Psoas muscle (tissue), 8 donors: ENCODE measurements at places on chromosomes 13 and 19. TPM values are rescaled to one million over a fixed set of nuclear protein-coding genes. Genes with fewer than 3 reads are reported as not detected.

ZNF420 gene
- total RNA-seq = 6.5 TPM

ZNF429 gene
- total RNA-seq = 7.1 TPM

DNA sequence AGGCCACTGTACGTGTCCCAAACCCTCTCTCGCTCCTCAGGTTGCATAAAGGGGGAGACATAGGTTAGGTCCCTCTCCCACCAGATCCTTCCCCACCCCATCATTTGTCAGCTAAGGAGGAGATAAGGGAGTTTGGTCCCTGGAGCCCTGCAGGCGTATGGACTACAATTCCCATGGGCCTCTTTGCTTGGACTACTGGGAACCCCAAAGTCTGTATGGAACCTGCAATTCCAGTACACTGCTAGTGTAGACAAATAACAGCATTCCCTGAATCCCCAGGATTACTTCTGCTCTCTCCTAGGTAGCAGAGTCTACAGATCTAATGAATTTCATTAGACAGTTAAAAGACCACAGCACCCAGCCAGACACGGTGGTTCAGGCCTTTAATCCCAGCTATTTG is 16.0 kb upstream of the HSD17B14 start:
- DNase-seq = no peak
- H3K4me3 ChIP-seq = no peak overlapping the region
- no peak overlapping the region for H3K27ac ChIP-seq
- no peaks in the 10 kb centered on the region for H3K36me3 ChIP-seq

GRCh38 chr19:46372901-46373490 is 26.1 kb downstream of the PPP5C start:
- H3K4me3 ChIP-seq = no peak overlapping the region
- DNase-seq = no peak
- H3K4me1 ChIP-seq = peaks cover 29% of the 10 kb centered on the region
- H3K27ac ChIP-seq = peak overlapping the region; percentile 75

GRCh38 chr19:35495107-35496064 is 5.1 kb upstream of the KRTDAP start:
- peaks cover 3% of the 10 kb centered on the region for H3K4me1 ChIP-seq
- H3K27me3 ChIP-seq = no peaks in the 10 kb centered on the region
- no peaks in the 10 kb centered on the region for H3K36me3 ChIP-seq
- DNase-seq = peak; percentile 57

DNA sequence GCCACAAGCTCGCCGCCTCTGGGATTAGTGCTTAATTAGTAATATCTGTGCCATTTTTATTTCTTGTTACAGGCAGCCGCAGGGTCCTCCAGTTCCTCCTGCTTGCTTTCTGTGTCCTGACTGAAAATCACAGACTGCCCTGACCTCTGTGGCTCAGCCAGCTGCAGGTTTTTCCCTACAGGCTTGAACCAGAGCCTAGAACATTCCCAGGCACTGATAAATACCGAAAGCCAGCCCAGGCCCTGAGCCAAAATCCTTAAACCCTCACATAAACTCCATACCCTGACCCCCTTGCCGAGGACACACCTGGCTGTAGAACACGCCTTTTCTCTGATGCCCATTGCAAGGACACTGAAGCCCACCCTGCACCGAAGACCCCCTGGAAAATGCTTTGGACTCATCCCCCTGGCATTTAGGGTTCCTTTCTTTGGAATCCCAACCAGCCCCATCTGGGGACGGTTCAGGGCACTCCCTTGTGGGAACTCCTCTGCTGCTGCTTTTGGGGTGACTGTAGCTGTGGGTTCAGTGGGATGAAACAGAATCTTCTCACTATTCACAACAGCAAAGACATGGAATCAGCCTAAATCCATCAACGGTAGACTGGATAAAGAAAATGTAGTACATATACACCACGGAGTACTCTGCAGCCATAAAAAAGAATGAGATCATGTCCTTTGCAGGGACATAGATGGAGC is 15.5 kb downstream of the DPP9 start:
- H3K27ac ChIP-seq = peak overlapping the region; percentile 99
- DNase-seq = peak; percentile 80
- no peak overlapping the region for H3K4me3 ChIP-seq
- H3K27me3 ChIP-seq = no peaks in the 10 kb centered on the region
- peaks cover 41% of the 10 kb centered on the region for H3K36me3 ChIP-seq
- peaks cover 89% of the 10 kb centered on the region for H3K4me1 ChIP-seq

DNA sequence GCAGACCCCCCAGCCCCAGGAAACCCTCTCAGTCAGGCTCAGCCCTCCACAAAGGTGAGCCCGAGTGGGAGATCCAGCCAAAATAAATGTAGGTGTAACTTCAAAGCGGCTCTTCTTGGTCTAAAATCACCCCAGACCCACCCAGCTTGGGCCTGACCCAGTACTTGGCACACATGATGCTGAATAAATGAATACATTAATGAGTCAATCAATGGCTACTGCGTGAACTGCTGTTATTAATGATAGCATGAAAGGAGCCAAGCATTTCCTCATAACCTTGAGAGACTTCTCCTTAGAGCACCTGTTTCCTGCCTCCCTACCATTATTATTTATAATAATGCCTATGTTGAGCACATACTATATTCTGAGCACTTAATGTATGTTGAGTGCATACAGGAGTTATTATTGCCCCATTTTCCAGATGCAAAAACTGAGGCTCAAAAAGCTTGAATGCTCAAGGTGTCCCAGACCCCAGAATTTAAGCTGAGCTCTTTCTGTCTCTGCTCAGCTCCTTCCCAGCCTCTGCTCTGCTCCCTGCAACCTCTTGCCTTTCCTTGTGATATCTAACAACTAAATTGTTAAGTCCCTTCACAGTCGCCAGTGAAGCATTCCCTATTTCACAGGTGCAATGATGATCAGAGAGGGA is 4.3 kb downstream of the NOTCH3 start:
- no peak for DNase-seq
- H3K27ac ChIP-seq = no peak overlapping the region
- peak overlapping the region; percentile 41 for H3K4me3 ChIP-seq
- H3K4me1 ChIP-seq = peaks cover 7% of the 10 kb centered on the region
- no peaks in the 10 kb centered on the region for H3K36me3 ChIP-seq
- H3K27me3 ChIP-seq = no peaks in the 10 kb centered on the region

GRCh38 chr13:35818633-35819067 is 312.5 kb downstream of the DCLK1 start:
- no peaks in the 10 kb centered on the region for H3K4me1 ChIP-seq
- no peaks in the 10 kb centered on the region for H3K27me3 ChIP-seq
- H3K36me3 ChIP-seq = no peaks in the 10 kb centered on the region

DNA sequence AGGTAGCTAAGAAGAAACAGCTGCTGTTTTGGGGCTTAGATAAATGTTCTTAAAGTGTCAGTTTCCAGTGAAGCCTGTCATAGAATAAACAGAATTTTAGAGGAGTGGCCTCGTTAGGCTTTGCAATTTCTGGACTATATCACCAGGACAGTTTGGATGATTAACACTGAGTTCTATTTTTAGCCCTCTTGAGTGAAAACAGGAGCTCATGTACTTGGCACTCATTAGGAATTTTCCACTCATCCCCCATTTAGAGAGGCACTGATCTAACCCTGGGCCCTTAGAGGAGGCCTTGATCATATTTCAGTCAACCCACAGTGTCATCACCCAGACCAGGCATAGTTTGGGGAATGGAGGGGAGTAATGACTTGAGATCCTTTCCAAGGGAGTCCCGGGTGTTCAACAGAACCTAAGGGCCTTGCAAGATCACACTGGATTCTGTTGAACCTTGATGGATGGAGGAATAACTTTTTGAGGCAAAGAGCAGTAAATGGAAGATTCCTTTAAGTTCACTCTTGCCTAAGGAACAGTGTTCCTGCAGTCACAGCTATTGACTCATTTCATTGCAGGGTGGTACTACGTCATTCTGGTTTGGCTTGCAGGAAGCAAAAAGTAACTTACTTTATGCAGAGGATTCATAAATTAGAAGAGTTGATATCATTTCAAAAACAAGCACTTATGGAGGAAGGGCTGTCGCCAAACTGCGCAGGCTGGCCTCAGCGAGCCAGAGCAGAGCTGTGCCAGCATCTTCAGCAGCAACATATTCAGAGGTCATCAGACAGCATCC is 160.2 kb downstream of the SLC7A1 start:
- H3K4me1 ChIP-seq = peaks cover 29% of the 10 kb centered on the region
- H3K36me3 ChIP-seq = no peaks in the 10 kb centered on the region
- no peak for DNase-seq
- peak overlapping the region; percentile 17 for H3K4me3 ChIP-seq
- H3K27ac ChIP-seq = peak overlapping the region; percentile 82

GRCh38 chr13:108044954-108045353 is 170.4 kb downstream of the LIG4 start:
- H3K4me1 ChIP-seq = no peaks in the 10 kb centered on the region
- no peak overlapping the region for H3K4me3 ChIP-seq
- no peak for DNase-seq

DNA sequence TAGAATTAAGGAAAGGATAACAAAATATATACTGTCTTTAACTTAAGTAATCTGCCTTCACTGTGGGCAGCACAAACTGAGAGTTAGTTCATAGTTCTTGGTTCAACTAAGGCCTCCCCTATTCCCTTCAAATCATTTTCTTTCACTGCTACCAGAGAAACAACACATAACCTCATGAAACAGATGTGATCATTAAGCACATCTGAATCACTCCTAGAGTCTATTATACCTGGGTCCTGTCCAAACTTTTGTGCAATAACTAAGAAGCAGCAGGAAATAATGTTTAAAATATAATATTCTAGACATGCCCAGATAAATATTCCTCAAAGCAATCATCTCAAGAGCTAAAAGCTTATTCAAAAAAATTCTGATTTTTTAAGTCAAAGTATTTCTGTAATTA is 62.9 kb downstream of the ZC3H13 start:
- H3K36me3 ChIP-seq = peaks cover 44% of the 10 kb centered on the region
- no peak overlapping the region for H3K4me3 ChIP-seq
- H3K27me3 ChIP-seq = no peaks in the 10 kb centered on the region
- DNase-seq = no peak

- no peaks in the 10 kb centered on the region for H3K27me3 ChIP-seq
- no peaks in the 10 kb centered on the region for H3K4me1 ChIP-seq
- H3K4me3 ChIP-seq = no peak overlapping the region
Measured at GRCh38 chr19:1949304-1950101, 8.5 kb downstream of the CSNK1G2 start.

- H3K4me3 ChIP-seq = peak overlapping the region; percentile 96
- H3K27ac ChIP-seq = peak overlapping the region; percentile 92
- peaks cover 15% of the 10 kb centered on the region for H3K4me1 ChIP-seq
- H3K36me3 ChIP-seq = no peaks in the 10 kb centered on the region
- no peak for DNase-seq
- H3K27me3 ChIP-seq = no peaks in the 10 kb centered on the region
Measured at GRCh38 chr13:112688560-112689302, 1.1 kb upstream of the ATP11A start.

DNA sequence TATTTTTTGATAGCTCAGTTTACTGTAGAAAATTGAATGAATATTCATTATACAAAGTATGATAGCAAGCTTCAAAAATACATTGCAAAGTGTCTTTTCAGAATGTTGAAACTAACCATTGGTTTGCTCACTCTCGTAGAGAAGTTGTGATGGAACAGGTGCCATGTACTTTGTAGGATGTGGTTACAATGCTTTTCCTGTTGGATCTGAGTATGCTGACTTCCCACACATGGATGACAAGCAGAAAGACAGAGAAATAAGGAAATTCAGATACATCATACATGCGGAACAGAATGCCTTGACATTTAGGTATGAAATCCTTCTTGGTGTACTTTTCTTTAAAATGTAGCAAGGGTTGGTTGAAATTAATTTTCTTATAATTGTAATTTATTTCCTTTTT is 30.5 kb downstream of the CDADC1 start:
- H3K27me3 ChIP-seq = no peaks in the 10 kb centered on the region
- no peak for DNase-seq
- no peak overlapping the region for H3K27ac ChIP-seq

GRCh38 chr13:27644302-27644701 is 22.6 kb downstream of the POLR1D start:
- H3K36me3 ChIP-seq = peaks cover 11% of the 10 kb centered on the region
- H3K27me3 ChIP-seq = no peaks in the 10 kb centered on the region
- DNase-seq = no peak
- peaks cover 21% of the 10 kb centered on the region for H3K4me1 ChIP-seq
- no peak overlapping the region for H3K4me3 ChIP-seq
